ENCODE measurements at places on chromosomes 3 and 15.

- DNase-seq: peak; percentile 27
Observed at GRCh38 chr3:99330281-99330680, 308.1 kb upstream of the COL8A1 start.

GRCh38 chr3:59316688-59317275 is 267.0 kb upstream of the CFAP20DC start:
- no peak for DNase-seq

- DNase-seq: peak; percentile 63
Observed at GRCh38 chr3:27659279-27660021, 62.7 kb downstream of the EOMES start.

DNA sequence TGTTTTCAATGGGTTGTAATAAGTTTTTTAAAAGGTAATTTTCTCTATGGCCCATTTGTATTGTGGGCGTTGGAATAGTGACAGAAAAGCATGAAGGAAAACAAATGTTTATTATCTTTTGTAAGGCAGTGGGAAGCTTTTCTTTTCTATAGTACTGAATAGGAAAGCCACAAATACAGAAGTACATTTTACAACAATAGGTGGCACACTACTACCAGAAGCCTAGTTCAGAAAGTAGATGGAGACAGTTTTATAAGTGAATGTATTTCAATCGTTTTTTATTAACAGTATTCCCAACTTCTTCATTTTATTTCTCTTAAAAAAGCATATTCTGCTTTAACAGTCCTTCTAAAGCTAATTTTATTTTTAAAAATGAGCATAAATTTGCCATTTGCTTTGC is 296.7 kb downstream of the PTPRG start:
- no peak for DNase-seq

DNA sequence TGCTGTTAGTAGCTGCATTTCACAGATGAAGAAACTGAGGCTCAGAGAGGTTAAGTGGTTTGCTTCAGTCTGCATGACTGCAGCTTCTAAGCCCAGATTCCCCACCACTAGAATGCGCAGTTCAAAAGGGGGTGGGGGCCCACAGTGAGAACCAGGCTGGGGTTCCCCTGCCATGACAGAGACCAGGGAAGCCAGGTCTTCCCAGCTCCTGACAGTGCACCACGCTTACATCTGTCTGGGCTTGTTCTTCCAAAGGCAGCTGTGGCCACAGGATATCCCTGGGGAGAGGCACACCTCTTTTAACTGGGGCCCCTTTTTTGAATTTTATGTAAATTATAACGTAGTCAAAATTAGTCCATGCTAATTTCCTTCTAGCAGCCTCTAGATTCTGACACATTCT is 5.3 kb downstream of the PLEKHO2 start:
- DNase-seq: no peak

- peak; percentile 80 for DNase-seq
Observed at GRCh38 chr3:110521019-110521418, 550.6 kb upstream of the NECTIN3 start.

- DNase-seq: no peak
Observed at GRCh38 chr3:113771993-113772392, 25.2 kb downstream of the ATP6V1A start.

GRCh38 chr3:27511724-27512422 is 27.7 kb upstream of the SLC4A7 start:
- peak; percentile 33 for DNase-seq

DNA sequence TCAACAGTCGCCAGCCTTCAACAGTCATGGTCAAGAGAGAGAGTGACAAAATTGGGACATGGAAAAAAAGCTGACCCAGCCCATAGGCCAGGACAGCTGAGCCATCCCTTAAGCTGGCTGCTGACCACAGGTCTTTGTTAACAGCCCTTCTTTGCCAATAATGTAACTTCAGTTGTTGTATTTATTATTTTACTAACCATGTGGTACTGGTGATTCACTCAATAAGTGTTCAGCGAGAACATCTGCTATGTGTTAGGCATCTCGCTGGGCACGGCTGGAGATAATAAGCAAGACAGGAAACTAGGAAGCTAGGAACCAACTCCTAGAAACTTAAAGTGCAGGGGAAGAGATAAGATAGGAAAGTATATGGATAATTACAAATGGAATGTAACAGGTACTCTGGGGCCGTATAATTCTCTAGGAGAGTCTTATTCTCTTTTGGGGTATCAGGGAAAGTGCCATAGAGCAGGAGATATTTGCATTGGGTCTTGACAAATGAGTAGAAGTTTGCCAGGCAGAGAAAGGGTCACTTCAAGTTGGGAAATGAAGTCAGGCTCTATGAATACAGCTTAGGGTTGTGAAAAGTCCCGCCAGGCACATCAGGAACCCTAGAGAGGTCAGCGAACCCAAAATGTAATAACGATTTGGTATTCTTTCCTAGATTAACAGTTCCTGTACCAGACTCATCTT is 84.0 kb upstream of the TRA2B start:
- DNase-seq: peak; percentile 93

GRCh38 chr3:169929830-169930519 is 18.6 kb downstream of the SAMD7 start:
- DNase-seq: no peak

- no peak for DNase-seq
Observed at GRCh38 chr3:122067214-122067550, 12.0 kb downstream of the CD86 start.

DNA sequence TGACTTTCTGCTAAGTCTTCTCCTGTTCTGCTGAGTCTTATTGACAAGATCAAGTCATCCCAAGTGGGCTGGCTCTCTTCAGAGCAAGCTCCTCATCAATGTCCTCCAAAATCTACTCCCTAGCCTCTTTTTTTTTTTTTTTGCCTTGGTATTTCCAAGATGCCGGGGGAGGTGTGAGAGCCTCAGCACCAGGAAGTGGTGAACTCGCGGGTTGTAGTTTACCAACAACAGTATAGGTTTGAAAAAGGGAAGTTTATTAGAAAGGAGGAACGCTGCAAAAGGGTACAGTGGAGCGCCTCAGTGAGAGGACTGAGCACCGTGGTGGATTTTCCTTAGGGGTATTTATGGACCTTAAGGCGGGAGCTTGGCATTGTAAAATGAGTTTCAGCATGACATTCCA is 94.3 kb upstream of the SGO1 start:
- no peak for DNase-seq

- peak; percentile 19 for DNase-seq
Observed at GRCh38 chr3:72595927-72596610, 252.2 kb downstream of the SHQ1 start.

DNA sequence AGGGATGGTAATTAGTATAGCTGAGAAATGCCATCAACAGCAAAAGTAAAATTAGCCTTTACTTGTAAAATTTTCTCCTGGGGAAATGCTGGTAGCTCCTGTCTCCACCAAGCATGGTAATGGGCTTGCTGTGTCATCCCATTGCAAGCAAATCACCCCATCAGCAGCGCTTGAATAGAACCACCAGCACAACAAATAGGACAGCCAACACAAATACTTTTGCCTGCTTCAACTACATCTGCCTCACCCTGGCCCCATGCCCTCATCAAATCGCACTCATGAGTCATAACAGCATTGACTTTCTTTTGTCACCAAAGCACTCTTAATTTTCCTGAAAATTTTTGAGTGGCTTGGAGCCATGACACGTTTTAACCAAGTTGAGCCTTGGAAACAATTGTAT is 52.6 kb downstream of the ERC2 start:
- DNase-seq: no peak

DNA sequence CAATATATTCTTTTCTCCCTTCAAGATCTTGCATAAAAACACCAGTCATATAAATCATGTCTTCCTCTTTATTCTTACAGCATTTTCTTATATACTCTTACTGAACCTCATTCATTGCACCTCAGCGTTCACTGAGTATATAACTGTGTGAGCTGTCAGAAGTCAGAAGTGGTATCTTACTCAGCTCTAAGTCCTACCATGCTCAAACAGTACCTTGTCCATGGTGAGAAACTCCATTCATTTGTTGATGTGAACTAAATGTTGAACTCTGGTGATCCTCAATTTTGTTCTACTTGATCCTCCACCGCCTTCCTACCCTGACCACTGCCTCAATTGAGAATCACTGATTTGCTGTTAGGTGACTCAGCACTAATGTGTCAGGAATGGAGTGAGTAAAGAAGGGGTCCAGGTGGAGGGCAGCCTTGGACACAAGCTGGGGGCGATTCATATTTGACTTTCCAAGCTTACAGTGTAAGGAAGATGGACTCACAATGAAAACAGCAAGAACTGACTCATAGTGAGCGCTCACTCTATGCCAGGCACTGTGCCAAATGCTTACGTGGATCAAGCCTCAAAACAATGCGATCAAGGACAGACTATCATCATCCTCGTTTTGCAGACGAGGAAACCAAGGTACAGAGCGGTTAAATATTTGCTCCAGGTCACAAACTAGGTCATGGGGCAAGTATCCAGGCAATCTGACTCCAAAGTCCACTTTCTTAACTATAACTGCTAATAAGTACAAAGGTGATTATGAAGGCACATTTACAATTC is 13.5 kb upstream of the ZFYVE19 start:
- DNase-seq: peak; percentile 86

DNA sequence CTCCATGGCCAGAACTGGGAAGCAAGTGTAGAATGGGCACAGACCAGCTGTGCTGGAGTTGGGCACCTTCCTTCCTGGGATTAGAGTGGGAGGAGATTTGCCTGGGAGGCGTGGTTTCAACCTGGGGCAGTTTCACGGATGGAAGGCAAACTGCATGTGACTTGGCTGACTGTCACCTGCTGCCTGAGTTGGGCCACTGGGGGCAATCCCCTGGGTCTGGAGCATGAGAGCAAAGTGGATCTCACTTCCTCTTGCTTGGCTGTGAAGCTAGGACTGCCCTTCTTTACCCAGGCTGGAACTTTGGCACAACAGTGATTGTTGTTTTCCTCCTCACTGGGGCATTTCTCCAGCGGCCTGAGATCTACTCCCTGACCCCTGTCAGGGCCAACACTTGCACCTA is 1247.0 kb upstream of the EPHA6 start:
- DNase-seq: no peak

GRCh38 chr3:149527531-149528339 is 53.2 kb downstream of the TM4SF4 start:
- no peak for DNase-seq

GRCh38 chr3:148309390-148310035 is 388.2 kb upstream of the AGTR1 start:
- peak; percentile 48 for DNase-seq

- DNase-seq: peak; percentile 25
Observed at GRCh38 chr3:65836047-65836446, 202.7 kb downstream of the MAGI1 start.
